Karpas-422 (cell line): ENCODE measurements at places on chromosomes 3 and 15. TPM values are rescaled to one million over a fixed set of nuclear protein-coding genes. Genes with fewer than 3 reads are reported as not detected.

GRCh38 chr15:57059026-57059660 is 140.7 kb downstream of the TCF12 start:
- no peaks in the 10 kb centered on the region for H3K27me3 ChIP-seq
- H3K4me3 ChIP-seq, result no peak overlapping the region
- no peak overlapping the region for H3K27ac ChIP-seq
- H3K36me3 ChIP-seq, result peaks cover 11% of the 10 kb centered on the region; the same call in 1 of the 2 replicates

- no peaks in the 10 kb centered on the region for H3K27me3 ChIP-seq
- no peak overlapping the region for H3K4me3 ChIP-seq
- DNase-seq, result no peak
- H3K27ac ChIP-seq, result no peak overlapping the region
- no peaks in the 10 kb centered on the region for H3K4me1 ChIP-seq
Observed at GRCh38 chr3:141273700-141274410, 42.2 kb downstream of the PXYLP1 start.

DNA sequence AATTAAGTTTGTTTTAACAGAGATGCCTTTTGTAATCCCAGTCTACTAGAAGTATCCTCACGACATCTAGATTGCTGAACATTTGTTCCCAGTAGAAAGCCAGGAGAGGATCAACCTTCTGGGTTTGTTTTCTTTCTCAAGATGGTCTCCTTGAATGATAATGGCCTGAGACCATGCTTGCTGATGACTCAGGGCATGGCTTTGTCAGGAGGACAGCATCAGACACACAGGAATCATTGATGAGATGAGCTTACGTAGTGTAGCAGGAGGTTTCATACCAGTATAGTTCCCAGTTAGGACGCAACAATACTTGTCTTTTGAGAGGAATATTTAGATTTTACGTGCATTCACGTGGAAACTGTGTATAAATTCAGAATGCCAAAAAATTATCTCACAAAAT is 38.6 kb downstream of the ATP1B3 start:
- H3K36me3 ChIP-seq, result peaks cover 71% of the 10 kb centered on the region
- H3K4me1 ChIP-seq, result no peaks in the 10 kb centered on the region
- DNase-seq, result no peak
- H3K4me3 ChIP-seq, result no peak overlapping the region
- H3K27me3 ChIP-seq, result no peaks in the 10 kb centered on the region
- no peak overlapping the region for H3K27ac ChIP-seq

MLF1 gene
- not detected in 2 replicates for total RNA-seq

- no peak overlapping the region for H3K27ac ChIP-seq
- no peaks in the 10 kb centered on the region for H3K36me3 ChIP-seq
- no peaks in the 10 kb centered on the region for H3K27me3 ChIP-seq
- H3K4me3 ChIP-seq, result no peak overlapping the region
- H3K4me1 ChIP-seq, result no peaks in the 10 kb centered on the region
Observed at GRCh38 chr3:16982460-16982859, 97.7 kb downstream of the PLCL2 start.

GRCh38 chr3:3783696-3784095 is 15.5 kb upstream of the LRRN1 start:
- no peak overlapping the region for H3K27ac ChIP-seq
- H3K27me3 ChIP-seq, result no peaks in the 10 kb centered on the region
- H3K36me3 ChIP-seq, result no peaks in the 10 kb centered on the region
- no peaks in the 10 kb centered on the region for H3K4me1 ChIP-seq
- no peak for DNase-seq
- H3K4me3 ChIP-seq, result no peak overlapping the region

ATP6V1A gene
- total RNA-seq, result 25.0 and 39.7 TPM in 2 replicates

DNA sequence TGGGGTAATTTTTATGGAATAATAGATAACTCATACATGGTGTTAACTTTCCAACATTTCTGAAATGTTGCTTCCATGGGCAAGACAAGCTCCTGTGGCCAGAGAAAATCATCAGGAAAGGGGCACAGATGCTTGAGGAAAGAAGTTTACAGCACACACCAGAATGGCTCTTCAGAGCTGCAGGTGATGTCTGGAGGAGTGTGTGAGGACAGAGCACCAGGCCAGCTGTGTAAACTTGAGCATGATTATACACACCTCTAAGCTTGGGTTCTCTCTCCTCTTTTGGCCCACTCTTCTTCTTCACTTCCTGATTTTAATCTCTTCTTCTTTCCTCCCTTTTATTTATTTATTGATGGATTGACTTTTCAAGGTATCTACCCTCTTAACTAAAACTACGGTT is 676.0 kb downstream of the GRM7 start:
- no peak for DNase-seq
- H3K36me3 ChIP-seq, result no peaks in the 10 kb centered on the region
- no peak overlapping the region for H3K4me3 ChIP-seq

DNA sequence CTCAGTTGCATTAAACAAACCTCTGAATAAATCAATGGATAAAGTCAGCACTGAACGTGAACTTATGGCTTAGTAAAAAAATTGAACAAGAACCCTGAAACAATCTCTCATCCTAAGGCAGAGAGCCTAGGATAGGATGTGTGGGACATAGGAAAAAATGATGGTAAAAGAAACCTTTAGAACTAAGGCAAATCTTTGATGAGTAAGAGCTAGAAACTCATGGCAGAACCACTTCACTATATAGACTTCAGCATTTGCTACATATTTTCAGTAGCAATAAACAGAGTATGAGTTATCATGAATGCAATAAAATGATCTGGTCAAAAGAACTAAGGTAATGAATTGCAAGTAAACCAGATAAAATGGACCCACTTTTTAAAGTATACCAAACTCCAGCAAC is 725.8 kb upstream of the DPPA4 start:
- H3K27me3 ChIP-seq, result no peaks in the 10 kb centered on the region
- DNase-seq, result no peak
- H3K27ac ChIP-seq, result no peak overlapping the region
- H3K36me3 ChIP-seq, result no peaks in the 10 kb centered on the region
- H3K4me1 ChIP-seq, result no peaks in the 10 kb centered on the region

DNA sequence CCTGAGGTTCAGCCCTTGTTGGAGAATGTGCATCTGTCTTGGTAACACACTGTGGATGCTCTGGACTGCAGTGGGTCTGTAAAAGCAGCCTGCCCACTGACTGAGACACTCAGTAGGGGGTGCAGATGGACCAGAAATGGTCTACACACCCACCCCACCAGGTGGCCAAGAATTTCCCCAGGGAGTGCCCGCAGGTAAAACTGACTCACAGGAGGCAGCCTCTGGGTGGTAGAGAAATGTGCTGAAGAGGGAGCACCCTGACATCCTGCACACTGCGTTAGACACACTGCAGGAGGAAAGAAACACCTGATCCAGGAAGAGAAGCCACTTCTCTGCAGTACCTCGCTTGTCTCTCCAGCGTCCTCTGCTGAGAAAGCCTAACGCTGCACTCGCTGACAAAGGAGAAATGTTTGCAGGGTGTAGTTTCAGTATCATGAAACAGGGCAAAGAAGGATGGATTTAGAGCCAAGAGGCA is 109.5 kb upstream of the ABHD17C start:
- no peak overlapping the region for H3K4me3 ChIP-seq
- no peaks in the 10 kb centered on the region for H3K36me3 ChIP-seq
- H3K27ac ChIP-seq, result no peak overlapping the region
- H3K4me1 ChIP-seq, result no peaks in the 10 kb centered on the region

GRCh38 chr3:64398006-64398405 is 172.7 kb upstream of the PRICKLE2 start:
- no peaks in the 10 kb centered on the region for H3K4me1 ChIP-seq
- H3K36me3 ChIP-seq, result no peaks in the 10 kb centered on the region
- no peaks in the 10 kb centered on the region for H3K27me3 ChIP-seq
- no peak overlapping the region for H3K4me3 ChIP-seq

DNA sequence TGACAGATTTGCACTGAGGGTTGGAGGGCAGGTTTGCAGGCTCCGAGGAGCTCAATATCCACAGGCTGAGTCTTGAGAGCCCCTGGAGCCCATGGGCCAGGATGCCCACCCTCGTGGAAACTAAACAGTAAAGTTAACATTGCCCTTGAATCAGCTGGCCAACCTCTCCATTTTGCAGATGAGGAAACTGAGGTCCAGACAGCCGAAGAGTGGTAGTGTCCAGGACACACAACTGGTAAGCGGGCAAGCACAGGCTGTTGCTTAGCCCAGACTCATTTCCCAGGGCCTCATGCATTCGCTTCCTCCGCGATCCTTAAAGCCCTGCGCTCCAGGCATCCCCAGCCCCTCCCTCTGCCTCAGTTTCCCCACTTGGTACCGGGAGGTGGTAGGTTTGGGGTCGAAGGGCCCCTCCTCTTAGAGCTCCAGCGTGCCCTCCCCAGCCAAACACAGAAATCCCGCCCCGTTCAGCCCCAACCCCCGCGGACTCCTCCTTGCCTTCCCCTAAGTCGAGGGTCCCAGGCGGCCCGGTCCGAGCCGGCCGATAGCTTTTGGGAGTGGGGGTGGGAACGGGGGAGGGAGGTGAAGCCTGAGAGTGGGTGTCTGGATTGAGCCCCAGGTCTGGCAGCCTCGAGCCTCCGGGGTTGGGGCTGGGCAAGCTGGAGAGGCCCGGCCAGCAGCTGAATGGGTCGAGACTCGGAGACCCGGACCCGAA is 3.5 kb downstream of the PTH1R start:
- no peak for DNase-seq
- no peaks in the 10 kb centered on the region for H3K36me3 ChIP-seq
- H3K27me3 ChIP-seq, result no peaks in the 10 kb centered on the region
- H3K4me3 ChIP-seq, result no peak overlapping the region

KNL1 gene
- 17.4 and 25.8 TPM in 2 replicates for total RNA-seq

GRCh38 chr15:53461677-53462076 is 297.8 kb downstream of the WDR72 start:
- no peak overlapping the region for H3K4me3 ChIP-seq
- no peak for DNase-seq
- H3K27ac ChIP-seq, result no peak overlapping the region
- peaks cover 8% of the 10 kb centered on the region for H3K4me1 ChIP-seq

CASR gene
- not detected in 2 replicates for total RNA-seq

DNA sequence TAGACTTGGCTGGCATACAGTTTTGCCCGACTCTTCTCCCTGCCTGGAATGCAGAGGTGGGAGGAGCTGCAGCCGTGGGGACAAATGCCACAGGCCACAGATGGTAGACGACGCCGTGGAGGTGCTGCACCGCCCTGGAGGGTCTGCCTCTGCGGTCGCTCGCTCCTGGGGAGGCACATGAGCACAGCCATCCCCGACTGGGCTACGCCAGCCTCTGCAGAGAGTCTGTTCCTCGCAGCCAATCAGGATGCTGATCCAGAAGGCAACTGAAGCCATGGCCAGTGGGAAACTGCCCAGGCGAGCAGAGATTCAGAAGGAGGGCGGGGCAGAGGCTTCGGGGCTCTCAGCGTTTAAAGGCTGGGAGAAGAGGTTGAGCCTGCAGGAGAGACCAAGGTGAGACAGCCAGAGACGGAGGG is 11.9 kb upstream of the LRRC15 start:
- H3K27ac ChIP-seq, result no peak overlapping the region
- no peaks in the 10 kb centered on the region for H3K4me1 ChIP-seq
- no peaks in the 10 kb centered on the region for H3K36me3 ChIP-seq
- no peak for DNase-seq
- no peaks in the 10 kb centered on the region; the same call in 1 of the 2 replicates for H3K27me3 ChIP-seq

GRAMD2A gene
- total RNA-seq, result not detected in 2 replicates

GRCh38 chr15:44716983-44717602 is 5.8 kb downstream of the B2M start:
- DNase-seq, result peak; percentile 41
- H3K27me3 ChIP-seq, result no peaks in the 10 kb centered on the region
- H3K36me3 ChIP-seq, result peaks cover 62% of the 10 kb centered on the region
- H3K27ac ChIP-seq, result 0 out of 2 replicates have a peak overlapping the region, but pooled peaks have one; percentile 75
- H3K4me1 ChIP-seq, result peaks cover 75% of the 10 kb centered on the region
- no peak overlapping the region for H3K4me3 ChIP-seq

AADACL2 gene
- not detected in 2 replicates for total RNA-seq

DNA sequence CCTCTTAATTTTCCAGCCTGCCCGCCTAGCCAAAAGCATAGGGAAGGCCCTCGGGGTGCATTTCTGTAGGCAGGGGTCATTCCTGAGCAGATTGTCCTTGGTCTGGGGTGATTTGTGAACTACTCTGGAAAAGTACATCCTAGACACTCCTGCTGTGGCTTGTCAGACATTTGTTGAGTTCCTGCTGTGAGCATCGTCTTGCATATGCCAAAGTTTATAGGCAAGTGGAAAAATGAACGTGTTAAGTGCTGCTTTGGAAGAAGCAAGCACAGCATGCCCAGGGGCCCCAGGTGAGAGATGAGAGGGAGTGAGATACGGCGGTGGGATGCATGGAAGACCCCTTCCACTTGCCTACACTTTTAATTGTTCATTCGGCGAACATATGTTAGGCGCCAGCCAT is 237.7 kb upstream of the ST8SIA2 start:
- no peaks in the 10 kb centered on the region for H3K27me3 ChIP-seq
- H3K4me3 ChIP-seq, result no peak overlapping the region
- H3K27ac ChIP-seq, result no peak overlapping the region
- DNase-seq, result no peak
- peaks cover 26% of the 10 kb centered on the region; the same call in 1 of the 2 replicates for H3K36me3 ChIP-seq

RPP14 gene
- 7.5 and 7.6 TPM in 2 replicates for total RNA-seq

CADM2 gene
- not detected in 2 replicates for total RNA-seq

- peaks cover 50% of the 10 kb centered on the region for H3K4me1 ChIP-seq
- DNase-seq, result peak; percentile 77
Observed at GRCh38 chr3:25663347-25663868, 1.3 kb downstream of the TOP2B start.

DNA sequence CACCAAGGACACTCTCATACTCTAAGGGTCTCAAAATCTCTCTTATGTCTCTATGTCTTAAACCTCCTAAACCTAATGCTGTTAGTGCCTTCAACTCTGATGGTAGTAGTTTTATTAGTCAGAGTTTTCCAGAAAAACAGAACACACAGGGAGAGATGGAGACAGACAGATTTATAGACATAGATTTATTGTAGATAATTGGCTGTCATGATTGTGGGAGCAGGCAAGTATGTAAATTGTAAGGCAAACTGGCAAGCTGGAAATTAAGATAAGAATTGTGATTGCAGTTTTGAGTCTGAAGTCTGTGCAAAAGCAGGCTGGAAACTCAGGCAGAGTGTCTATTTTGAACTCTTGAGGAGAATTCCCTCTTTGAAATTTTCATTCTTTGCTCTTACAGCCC is 96.3 kb upstream of the ROBO1 start:
- H3K36me3 ChIP-seq, result no peaks in the 10 kb centered on the region
- H3K27me3 ChIP-seq, result no peaks in the 10 kb centered on the region
- DNase-seq, result no peak
- no peak overlapping the region for H3K27ac ChIP-seq
- no peaks in the 10 kb centered on the region for H3K4me1 ChIP-seq
- H3K4me3 ChIP-seq, result no peak overlapping the region

MESP2 gene
- not detected in 2 replicates for total RNA-seq
